Right forelimb (tissue), 1 donor: ENCODE measurements at places on chromosomes 7 and 10.

DNA sequence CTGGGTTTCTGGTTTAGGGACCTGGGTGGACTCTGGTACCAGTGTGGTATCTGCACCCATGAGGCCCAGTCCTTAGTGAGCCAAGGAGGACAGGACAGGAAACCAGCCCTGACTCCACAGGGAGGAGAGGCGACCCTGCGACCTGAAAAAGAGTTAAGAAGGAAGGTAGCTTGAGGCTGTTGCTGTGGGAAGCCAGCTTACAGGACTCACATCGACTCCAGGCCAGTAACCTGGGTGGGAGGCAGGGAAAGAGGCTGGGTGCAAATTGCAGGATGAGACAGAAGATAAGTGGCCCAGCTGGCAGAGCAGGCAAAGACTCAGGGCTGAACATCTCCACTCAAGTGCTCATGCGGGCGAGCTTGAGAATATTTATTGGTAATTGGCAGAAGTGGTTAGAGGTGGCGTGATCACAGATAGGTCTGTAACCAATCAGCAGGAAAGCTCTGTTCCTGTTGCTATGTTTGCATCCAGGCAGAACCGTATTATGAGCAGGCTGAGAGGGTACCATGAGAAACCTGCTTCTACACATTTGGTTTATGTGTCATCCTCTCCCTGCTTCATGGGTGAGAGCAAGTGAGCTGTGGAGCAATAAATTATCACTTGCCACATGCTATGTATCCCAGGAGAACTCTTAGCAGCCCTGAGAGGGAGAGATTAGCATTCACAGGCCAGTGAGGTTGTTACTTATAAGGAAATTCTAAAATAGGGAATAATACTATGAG is 11.0 kb downstream of the TLL2 start:
- no peak for DNase-seq

GRCh38 chr7:3194501-3195141 is 106.4 kb upstream of the SDK1 start:
- DNase-seq: no peak

DNA sequence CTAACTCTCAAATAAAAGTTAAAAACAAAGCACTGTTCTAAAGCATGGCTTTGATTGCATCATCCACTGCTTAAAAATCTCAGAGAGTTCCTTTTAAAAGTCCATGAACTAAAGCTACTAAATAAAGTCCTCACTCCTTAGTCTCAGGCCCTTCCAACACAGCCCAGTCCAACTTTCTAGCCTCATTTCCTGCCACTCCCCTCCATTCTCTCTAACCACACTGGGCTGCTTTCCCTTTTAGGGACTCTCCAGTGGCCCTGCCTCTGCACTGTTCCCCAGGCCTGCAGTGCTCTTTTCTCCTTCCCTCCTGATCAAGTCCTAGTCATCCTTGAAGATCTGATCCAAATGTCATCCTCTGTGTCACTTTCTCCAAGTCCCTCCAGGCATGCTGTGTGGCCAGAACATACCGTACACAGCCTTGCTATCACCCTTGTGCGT is 56.9 kb upstream of the PPP1R3C start:
- DNase-seq: no peak

GRCh38 chr10:102654969-102655368 is 10.7 kb downstream of the TRIM8 start:
- no peak for DNase-seq

DNA sequence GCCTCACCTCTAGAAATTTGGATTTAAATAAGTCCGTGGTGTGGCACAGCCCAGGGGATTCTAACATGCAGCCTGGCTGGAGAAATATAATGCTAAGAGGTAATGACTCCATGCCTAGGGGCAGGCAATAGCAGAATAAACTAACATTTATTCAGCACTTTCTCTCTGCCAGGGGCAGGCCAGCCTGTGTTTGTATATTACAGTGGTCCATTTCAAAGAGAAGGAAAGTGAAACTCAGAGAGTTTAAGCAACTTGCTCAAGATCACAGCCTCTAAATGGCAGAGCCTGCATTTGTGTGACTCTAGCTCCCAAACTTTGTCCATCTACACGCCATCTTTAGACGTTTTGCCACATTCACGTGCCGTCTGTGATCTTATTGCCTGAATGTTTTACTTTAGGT is 6.7 kb upstream of the LRRC18 start:
- no peak for DNase-seq

DNA sequence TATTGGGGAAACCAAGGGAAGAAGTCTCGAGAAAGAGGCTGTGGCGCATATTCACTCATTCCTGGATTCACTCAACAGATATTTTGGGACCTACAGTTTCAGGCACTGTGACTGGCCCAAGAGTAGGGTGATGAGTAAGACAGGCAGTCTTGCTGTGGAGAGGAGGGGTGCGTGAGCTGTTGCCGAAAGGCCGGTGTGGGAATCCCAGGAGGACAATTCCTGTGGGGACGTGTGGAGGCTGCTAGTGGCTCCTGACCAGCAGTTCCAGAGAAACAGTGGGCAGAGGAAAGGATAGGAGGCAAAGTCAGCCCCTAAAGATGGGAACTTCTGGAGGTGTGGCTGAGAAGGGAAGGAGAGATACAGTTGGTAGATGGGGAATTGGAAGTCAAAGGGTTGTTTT is 59.3 kb upstream of the GRB10 start:
- DNase-seq: no peak
